Activated naive CD4-positive, alpha-beta T cell treated with Interleukin-2 at 50 U/mL for 16 hours (primary cell): ENCODE measurements at places on chromosomes 12 and 14.

GRCh38 chr12:132272711-132273110 is 56.7 kb downstream of the GALNT9 start:
- DNase-seq = no peak

- DNase-seq = no peak
These were observed 64.4 kb downstream of the IQSEC3 start for GRCh38 chr12:131008-131407.

GRCh38 chr14:93592786-93593185 is 162.0 kb downstream of the UNC79 start:
- no peak for DNase-seq

GRCh38 chr14:21057803-21058675 is at the start of gene RNASE8:
Gene RNASE8, plus strand, starts transcription at chr14:21057822. Its CDS starts 71 bp downstream, at chr14:21057893.
- DNase-seq = no peak

- no peak for DNase-seq
These were observed 84.0 kb downstream of the SYNE3 start for GRCh38 chr14:95432144-95433093.

- DNase-seq = no peak
These were observed 148.8 kb upstream of the CNOT2 start for GRCh38 chr12:70094467-70094866.

GRCh38 chr12:116320791-116321217 is 43.3 kb upstream of the MED13L start:
- DNase-seq = no peak

- DNase-seq = no peak
These were observed 620 bp downstream of the TMTC1 start for GRCh38 chr12:29782871-29783772.

- DNase-seq = no peak
These were observed 319.5 kb downstream of the FUT8 start for GRCh38 chr14:65731933-65732506.

DNA sequence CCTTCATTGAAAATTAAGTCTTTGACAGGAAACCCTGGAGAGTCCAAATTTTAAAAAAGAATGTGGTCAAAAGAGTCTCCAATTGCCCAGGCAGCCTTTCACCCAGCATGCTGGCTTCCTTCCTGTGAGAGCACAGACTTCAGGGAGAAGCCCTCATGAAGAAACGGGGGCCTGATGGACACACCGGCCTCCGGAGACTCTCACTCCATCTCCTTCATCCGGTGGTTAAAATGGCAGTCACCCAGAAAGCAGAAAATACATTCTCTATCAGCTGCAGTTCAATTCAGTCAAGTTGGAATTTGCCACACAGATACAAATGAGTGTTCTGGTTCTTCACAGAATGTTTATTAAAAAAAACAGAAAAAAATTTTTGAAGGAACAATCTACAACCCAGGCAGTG is 56.5 kb downstream of the CPM start:
- no peak for DNase-seq

DNA sequence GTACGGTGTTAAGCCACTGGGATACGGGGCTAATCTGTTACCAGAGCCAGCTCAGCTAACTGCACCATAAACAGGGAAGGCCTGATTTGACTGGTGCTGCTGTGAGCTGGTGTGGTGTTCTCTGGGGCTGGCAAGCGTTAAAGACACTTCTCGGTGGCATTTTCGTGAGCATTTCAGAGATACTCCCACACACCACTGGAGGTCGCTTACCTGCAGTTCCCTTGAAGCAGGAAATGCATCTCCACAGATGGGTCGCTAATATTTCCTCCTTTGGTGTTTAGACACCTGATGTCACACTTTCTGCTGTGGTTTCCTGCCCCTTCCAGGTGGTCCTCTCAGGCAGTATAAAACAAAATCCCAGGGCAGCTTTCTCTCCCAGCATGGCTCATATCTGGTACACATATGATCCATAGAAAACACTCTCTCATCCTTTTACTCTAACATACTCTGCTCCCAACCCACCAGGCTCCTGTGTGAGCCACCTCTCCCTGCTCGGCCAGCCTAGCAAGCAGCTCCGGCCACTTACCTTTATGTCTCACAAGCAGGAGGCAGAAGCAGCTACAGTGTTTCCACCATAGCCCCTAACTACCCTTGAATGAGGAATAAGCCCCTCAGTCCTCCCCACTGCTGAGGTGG is 129.9 kb upstream of the GRIN2B start:
- DNase-seq = no peak

- DNase-seq = no peak
These were observed 86.9 kb downstream of the DACT1 start for GRCh38 chr14:58724702-58725101.

DNA sequence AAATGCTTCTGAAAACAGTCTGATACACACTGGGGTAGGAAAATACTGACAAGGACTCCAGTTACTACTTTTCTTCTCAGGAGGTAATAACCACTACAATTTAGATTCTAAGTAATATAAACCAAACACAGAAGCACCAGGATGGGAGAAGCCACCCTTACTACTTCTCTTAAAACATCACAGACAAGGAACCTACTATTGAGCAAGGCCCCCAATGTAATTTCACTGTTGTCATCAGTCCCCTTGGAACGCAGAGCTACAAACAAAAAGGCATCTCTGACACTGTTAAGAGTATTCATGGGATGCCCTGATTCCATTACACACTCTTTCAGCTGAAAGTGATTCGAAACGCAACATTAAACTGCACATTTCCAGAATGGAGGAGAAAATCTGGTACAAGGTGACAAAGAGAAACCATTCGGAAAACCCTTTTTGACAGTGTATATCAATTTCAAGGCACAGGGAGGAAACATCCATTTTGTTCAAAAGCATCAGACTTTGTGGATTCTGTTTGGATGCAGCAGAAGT is 185.9 kb downstream of the PPM1H start:
- DNase-seq = no peak
